Activated CD4-positive, alpha-beta T cell treated with anti-CD3 and anti-CD28 coated beads, Interleukin-2, amount 50 U/mL, for 48 hours (primary cell): ENCODE measurements at places on chromosomes 11 and 22.

DNA sequence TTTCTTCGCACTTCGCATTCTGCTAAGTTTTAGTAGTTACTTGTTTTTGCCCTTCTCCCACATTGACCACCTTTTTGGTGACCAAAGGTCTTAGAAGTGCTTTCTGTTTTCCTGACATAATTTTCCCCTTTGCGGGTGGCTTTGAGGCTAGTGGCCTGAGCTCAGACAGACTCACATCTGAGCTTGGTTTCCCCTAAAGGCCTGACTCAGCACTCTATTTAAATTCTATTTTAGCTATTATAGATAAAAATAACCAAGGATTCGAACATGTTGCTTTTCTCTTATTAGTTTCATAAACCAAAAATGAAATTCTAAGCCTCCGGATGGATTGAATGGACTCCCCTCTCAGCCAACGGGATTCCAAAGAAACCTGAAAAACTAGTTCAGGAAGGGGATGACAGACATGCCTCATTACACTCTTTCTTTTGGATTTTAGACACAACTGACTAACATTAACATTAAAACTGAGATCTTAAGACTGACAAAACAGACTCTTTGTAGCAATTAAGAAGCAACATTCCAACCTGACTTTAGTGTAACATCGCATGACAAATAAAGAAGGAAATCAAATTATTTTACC, 258.5 kb downstream of the LUZP2 start:
- no peak for DNase-seq

DNA sequence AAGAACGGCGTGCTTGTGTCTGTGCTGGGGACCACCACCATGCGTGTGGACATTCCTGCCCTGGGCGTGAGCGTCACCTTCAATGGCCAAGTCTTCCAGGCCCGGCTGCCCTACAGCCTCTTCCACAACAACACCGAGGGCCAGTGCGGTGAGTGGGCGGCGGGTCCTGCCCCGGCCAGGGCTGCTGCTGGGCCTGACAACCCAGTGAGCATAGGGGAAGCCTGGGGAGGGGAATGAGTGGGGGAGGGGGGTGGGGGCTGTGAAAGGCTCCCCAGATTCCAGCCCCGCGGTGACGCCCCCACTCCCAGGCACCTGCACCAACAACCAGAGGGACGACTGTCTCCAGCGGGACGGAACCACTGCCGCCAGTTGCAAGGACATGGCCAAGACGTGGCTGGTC, 31.9 kb downstream of the MUC5B start:
- no peak for DNase-seq

DNA sequence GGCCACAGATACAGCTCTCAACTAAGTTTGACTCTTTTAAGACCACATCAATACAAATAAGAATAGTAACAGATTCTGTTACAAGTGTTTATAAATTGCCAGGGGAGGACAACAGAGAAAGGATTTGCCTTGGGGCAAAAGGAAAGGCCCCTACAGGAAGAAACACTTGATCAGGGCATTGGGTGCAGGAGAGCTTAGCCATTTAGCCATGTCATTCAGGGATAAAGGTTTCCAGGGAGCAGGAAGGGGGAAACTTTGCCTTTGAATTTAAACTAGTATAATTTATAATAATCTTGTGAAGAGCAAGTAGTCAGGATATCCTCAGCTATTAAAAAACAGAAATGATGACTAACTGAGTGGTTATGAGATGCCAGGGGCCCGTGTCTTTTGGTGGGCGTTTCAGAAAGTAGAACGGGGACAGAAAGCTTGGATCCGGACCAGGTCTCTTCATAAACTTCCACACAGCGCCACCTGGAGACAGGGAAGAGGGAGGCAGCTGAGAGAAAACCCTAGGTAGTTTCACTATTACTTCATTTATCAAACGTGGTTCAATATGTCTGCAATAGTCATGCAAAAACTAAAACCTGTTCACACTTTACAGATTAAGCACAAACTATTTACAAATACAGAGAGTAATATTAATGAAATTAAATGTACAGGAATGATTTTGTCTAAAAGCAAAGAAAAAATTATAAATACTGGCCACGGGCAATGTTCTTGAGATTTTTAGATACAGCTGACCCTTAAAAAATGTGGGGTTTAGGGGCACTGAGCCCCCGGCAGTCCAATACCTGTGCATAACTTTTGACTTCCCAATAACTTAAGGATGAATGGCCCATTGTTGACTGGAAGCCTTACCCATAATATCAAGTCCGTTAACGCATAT, 11.0 kb upstream of the SLC5A4 start:
- peak; percentile 72 for DNase-seq

DNA sequence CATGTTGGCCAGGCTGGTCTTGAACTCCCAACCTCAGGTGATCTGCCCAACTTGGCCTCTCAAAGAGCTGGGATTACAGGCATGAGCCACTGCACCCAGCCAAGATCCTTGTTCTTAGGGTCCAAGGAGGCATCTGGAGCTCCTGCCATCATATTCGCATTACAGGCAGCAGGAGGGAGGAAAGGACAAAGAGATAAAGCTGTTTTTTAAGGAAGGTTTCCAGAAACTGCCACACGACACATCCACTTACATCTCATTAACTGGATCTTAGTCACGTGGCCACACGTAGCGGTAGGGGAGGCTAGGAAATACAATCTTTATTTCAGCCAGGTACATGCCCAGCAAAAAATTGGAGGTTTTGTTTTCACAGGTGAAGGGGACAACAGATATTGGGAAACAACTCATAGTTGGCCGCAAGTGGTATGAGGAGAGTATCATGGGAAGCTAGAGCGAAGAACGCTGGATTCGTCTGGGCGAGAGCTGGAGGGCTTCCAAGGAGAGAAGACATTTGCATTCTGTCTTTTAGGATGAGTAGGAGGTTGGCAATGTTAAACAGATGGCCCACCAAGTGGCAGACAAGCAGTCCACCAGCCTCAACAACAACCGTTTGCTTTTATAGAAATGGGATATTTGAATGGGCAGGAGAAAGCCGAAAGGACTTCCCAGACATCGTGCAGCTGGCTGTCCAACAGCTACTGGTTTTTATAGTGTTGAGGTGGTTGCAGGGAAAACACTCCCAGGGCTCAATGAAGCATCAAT, 39.2 kb upstream of the DMC1 start:
- no peak for DNase-seq

GRCh38 chr11:134932761-134933160, 520.7 kb upstream of the B3GAT1 start:
- no peak for DNase-seq

DNA sequence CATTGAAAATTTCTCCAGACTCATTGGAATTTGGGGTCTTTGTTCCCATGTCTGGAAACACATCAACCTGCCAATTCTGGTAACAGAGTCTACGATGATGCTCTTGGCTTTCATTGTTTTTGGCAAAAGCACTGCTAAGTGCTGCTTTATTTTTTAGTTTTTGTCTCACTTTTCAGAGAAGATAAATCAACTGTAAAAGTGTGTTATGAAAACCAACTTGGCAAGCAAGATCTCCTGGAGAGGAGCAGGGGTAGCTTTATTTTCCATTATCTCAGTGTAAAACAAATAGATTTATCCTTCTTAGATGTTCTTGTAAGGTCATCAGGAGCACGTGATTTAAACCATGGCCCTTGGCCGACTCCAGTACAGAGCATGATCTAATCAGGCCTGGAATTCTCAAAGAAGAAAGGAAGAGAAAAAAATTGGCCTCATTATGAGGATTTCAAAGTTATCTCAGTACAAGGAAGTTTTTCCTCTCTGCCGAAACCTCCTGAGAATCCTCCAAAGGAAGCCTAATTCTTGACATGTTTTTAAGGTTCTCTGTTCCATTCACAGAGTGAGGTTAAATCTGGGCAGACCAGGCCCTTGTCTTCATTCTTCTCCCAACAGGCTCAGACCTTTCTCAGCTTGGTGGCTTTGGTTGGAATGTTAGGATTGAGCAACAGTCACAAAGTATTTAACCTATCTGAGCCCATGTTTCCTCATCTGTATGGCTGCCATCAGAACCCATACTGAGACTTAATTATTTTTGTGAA, 16.4 kb upstream of the PAMR1 start:
- DNase-seq, result no peak

GRCh38 chr11:3903207-3903896, 47.9 kb downstream of the STIM1 start:
- DNase-seq, result no peak

DNA sequence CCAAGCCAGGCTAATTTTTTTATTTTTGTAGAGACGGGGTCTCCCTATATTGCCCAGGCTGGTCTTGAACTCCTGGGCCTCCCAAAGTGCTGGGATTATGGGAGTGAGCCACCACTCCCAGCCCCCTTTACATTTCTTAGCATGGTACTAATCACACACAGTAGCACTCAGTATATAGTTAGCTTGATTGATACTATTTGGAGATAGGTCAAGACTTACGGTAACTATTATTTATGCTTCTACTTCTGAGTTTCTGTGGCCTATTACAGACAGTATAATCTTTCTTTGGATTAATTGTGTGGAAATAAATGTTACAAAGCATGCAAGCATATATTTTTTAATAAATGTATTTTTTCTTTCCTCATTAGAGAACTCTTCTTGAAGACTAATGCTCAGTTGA, 192.2 kb downstream of the UVRAG start:
- DNase-seq, result no peak

GRCh38 chr11:13949876-13950275, 12.6 kb upstream of the SPON1 start:
- no peak for DNase-seq

GRCh38 chr11:33191467-33191866, 30.2 kb upstream of the CSTF3 start:
- no peak for DNase-seq

DNA sequence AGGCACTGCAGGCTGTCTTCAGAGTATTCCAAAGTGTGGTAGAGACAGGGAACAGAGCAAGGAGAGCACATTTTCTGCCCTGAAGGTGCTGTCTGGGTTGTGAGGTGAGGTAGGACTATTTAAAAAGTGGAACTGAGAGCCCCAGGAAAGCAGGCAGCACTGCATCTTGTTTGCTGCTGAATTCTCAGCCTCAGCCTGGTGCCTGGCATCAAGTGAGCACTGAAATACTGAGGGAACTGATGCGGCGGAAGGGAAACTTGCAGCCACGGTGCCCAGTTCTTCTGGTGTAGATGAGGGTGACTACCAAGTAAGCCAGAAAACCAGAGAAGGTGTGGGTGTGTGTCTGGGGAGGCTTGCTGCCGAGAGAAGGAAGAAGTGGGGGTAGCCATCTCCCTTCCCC, 59.5 kb downstream of the TNRC6B start:
- peak; percentile 43 for DNase-seq

DNA sequence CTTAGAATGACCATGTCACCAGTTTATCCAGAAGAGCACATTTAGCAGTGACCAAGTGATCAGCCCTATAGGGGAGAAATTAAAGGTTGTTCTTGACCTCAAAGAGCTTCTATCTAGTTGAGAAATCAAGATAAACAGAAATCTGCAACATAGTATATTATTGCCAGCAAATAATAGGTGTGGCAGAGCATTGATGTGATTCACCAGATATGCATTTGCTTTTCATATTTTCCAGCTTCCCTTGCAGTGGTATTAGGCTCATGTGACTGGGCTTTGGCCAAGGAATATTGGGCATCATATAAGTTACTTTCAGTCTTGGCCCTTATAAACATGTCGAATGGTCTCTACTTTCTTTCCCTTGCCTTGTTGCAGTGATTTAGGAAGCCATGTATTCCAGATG, 34.5 kb downstream of the COMMD9 start:
- no peak for DNase-seq

DNA sequence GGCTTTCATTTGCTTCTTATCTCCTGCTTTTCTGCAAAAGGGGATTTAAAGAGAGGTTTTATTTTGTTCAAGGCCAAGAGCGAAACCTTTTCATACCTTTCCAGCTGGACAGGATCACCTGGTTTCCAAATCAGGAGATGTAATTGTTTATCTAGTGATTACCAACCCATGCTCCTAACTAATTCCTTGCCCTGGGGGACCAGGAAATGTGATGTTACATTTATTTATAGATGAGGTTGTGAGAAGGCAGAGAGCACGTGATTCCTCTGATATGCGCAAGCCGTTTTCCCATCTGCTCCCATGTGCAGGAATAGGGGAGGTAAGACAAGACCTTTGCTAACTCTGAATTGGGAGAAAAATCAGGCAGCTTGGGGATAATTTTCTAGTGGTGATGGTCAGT, 507.2 kb upstream of the LARGE1 start:
- DNase-seq, result no peak

GRCh38 chr11:69669486-69669885, 5.7 kb downstream of the LTO1 start:
- no peak for DNase-seq
